ENCODE measurements at places on chromosomes 2 and 18. TPM values are rescaled to one million over a fixed set of nuclear protein-coding genes. Genes with fewer than 3 reads are reported as not detected.

Gene TMEM169
- total RNA-seq = 2.3 TPM

DNA sequence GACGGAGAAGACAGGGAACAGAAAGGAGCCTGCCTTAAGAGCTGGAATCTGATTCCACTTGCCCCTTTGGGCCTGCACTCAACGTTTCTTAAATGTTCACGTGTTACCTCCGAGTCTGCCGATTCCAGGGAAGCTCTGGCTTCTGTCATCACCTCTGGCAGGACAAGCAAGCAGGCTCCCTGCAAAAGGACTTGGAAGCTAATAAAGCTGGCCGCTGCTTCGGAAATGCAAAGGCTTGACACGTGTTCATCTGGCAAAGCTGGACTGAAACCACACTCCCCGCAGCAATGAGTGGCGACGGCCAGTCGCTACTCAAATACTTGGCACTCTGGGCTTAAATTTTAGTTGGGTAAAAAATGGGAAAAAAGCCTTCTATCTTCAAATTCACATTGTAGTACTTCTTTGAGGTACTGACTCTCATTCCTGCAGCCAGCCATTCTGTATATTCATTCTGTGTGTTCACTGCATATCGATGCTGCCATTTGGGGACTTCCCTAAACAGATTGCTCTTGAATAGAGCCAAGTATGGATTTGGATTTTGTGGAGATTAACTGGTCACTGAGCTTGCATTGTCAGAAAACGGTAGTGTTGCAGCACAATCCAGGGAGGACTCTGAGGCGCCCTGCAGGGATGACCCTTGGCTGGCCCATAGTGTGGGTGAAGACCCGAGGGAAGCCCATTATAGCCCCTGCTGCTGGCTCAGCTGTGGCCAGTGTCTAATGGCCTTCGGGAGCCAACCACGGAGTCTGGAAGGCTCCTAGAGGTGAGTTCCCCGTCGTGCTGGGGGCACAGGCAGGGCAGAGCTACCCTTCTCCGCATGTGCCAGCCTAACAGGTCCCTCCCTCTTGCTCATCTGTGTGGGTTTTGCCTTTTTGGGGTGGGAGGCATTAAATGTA lies 231.5 kb downstream of the PRKCE start:
- no peak for DNase-seq

Gene TMEM150A
- 20.8 TPM for total RNA-seq

DNA sequence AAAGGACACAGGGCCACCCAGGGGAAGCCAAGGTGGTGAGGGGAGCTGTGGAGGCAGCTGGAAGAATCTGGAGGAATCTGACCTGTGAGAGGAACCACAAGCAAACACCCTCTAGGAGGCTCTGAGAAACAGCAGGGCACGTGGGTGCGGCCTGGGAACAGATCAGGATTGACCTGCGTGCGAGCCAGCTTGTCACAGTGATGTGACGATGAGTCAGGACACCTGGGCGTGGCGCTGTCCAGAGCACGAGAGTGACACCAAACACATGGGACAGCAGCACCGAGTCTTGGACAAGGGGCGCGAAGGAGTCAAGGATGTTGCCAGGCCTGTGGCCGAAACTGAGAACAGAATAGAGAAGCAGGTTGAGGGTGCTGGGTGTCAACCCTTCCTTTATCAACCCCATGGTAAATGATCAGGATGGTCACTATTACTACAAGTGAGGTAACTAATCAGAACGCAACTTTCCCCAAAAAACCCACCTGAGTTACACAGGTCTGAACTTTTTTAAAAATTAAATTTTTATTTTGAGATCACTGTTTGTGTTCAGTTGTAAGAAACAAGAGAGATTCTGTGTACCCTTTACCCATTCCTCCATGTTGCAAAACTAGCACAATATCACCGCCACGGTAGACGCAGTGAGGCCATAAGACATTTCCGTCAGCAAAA lies 637 bp upstream of the SFT2D3 start:
- DNase-seq = no peak

Gene PID1
- total RNA-seq = not detected

Gene MAP3K19
- not detected for total RNA-seq

Gene IL36B
- total RNA-seq = not detected

DNA sequence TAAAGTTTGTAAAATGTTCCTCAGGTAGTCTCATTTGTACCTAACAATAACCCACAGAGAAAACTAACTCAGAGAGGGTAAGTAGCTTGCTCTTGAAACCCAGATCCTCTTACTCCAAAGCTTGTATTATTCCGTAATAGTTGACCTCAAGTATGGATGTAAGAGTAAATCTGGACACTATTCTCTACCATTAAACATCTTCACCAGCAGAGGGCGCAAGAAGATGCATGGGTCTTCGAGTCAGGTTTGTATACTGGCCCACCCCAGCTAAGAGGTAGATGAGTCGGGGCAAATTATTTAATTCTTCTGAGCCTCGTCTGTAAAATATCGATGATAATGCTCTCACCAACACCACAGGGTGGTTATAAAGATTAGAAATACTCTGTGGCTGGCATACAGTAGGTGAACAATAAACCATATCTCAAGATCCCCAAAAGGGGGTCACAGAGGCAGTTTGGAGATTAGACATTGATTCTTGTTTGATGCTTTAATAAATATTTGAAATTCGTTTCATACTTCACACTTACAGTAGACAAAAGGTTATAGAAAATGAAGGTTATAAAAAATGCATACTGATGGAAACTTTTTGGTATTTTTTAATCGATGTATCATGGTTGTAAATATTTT lies 3.5 kb upstream of the CABLES1 start:
- DNase-seq = no peak

GRCh38 chr2:128365217-128365905 lies 46.7 kb upstream of the HS6ST1 start:
- DNase-seq = no peak

Gene FBXO48
- total RNA-seq = 0.81 TPM

DNA sequence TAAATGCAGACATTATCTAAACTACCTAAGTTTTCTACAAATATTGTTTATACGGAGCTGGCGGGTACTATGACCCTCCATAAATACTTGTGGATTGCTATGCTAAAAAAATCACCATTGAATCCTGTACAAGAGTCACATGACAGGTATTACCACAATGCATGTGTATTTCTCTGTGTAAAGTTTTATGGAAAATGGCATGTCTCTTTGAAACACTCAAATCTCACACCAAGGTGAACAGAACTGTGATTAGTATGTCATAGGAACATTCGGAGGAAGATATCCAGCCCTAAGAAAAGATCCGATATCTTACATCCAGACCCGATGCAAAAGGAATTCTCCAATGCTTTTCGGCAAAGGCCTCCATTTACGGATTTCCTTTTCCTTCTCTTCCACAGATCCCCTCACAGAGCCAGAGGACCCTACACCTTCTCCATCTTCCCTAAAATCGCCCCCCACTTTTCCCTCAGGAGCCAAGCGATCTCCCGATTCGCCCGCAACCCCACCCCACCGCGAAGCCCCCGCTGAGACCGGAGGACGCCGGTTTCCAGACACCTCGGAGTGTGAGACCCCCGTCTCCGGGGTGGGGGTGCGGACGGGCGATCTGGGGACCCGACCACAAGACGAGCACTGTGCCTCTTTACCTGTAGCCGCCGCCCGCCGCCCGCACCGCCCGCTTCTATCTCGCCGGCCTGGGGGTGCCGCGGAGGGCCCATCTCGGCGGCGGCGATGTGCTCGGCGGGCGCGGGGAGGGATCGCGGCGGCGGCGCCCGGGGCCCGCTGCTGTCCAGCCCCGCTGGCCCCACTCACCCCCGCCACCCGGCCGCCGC lies 1.2 kb downstream of the SAP130 start:
- DNase-seq = peak; percentile 85

DNA sequence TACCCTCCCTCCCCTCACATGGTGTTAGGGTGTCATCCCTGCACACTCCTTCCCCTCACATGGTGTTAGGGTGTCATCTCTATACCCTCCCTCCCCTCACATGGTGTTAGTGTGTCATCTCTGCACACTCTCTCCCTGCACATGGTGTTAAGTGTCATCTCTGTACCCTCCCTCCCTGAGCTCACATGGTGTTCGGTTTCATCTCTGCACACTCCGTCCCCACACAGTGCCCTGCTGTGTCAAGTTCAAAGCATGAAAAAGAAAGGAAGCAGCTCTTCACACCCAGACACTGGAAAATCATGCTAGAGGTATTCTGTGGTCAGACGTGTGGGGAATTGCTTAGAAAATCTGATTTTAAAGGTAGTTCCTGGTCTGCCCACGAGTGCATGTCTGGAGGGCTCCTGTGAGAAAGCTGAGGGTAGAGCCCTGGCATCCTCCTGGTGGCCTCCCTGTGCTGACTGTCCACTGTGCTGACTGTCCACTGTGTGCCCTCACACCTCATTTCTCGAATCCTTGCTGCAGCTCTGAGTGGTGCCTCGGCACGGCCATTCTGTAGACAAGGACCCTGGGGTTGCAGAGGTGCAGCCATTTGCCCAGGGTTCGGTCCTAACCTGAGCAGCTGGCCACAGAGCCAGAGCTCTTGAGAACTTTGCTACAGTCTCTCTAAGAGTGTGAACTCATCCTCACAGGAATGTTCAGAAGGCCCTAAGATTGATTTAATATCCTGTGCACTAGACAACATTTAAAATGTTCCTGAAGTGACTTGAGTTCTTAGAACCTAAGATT lies 69.1 kb upstream of the NFATC1 start:
- no peak for DNase-seq

GRCh38 chr18:33210575-33211189 lies 229.8 kb downstream of the CCDC178 start:
- DNase-seq = no peak

Gene BMP10
- not detected for total RNA-seq

GRCh38 chr18:42141439-42141838 lies 186.4 kb downstream of the PIK3C3 start:
- DNase-seq = no peak

Gene NMS
- not detected for total RNA-seq

Gene RESP18
- not detected for total RNA-seq

GRCh38 chr2:144346229-144346628 lies 173.7 kb downstream of the ZEB2 start:
- no peak for DNase-seq

GRCh38 chr2:239788576-239789098 lies 236.5 kb downstream of the NDUFA10 start:
- DNase-seq = peak; percentile 48

DNA sequence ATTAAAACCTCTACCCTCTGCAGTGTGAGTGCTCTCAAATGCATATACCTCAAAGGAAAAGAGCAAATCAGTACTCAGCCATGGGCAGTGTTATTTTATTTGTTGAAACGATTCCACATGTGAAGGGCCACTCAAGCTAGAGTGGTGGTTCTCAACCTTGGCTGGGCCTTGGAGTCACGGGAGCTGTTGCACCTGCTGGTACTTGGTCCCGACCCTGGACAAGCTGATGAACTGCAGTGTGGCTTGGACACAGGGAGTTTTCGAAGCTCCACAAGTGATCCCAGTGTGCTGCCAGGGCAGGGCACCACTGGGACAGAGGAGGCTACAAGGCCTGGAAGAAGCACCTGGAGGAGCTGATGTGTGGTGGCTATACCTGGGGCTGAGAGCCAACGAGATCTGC lies 19.7 kb downstream of the GNLY start:
- DNase-seq = no peak

Gene COL6A3
- 143 TPM for total RNA-seq
